ENCODE measurements at places on chromosomes 7 and 10.

GRCh38 chr7:51142741-51143385, 173.7 kb downstream of the COBL start:
- no peak for DNase-seq

GRCh38 chr10:128165536-128165935, 39.3 kb upstream of the MKI67 start:
- no peak for DNase-seq

DNA sequence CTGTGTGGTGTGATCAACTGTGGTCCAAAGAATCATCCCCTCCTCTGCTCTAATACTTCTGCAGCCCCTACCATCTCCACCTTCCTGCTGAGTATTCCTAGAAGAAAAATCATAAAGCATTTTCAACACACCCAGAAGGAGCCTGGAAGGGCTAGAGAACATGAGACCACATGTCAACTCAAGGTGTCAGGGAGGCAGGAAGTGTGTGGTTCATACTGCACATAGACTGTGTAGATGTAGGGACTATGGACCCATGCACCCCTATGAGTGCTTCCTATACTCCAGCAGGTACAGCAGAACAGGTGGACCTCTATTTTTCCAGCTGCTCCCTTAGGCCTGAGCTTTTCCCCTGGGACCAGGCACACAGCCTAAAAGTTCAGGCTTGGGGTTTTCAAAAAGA, 2.6 kb upstream of the ZNF746 start:
- DNase-seq = no peak

- DNase-seq = no peak
Measured at GRCh38 chr10:96319754-96320474, 15.7 kb downstream of the DNTT start.

DNA sequence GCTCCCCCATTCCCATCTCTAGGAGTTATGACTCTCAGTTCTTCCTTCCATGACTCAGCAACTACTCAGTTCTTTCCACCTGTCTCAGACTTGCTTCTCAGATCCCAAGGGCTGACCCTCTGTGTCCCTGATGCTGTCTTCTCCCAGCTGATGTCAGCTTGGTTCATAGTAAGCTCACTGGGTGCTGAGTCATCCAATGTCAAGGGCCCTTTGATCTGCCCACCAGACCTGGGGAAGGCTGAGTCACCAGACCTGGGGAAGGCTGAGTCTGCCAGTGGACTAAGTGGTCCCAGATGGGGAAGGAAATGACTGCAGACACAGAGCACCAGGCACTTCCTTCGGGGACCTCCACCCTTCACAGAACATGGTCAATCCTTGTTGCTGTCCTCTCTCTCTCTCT, 76.1 kb upstream of the ZEB1 start:
- DNase-seq = no peak

DNA sequence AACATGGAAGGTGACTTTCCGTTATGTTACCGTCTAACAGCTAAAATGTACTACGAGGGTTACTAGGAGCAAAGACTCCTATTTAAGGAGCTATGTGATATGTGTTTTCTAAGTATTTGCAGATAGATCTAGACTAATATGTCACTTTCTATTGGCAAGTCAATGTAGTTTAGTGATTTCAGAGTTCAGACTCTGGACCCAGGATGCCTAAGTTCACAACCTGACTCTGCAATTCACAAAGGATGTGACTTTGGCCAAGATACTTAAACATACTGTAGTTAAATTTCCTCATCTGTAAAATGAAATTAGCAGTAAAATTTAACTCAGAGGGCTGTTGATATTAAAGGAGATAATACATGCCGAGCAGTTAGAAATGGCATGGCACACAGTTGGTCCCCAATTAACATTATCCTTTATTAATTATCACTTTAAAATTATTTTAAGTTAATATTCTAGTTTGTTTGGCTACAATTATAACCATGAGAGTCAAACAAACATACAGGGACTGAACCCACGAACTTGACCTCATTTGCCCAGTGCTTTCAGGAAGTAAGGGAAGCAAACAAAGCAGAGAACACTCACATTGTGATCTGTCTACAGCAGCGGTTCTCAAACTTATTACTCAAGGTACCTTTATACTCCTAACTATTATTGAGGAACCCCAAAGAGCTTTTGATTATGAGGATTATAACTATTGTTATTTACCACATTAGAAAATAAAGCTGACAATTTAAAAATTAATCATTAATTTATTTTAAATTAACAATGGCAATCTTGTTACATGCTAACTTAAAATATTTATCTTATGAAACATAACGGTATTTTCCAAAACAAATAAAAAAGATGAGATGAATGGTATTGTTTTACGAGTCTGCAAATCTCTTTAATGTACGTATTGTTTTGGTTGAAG, 94.4 kb downstream of the ANK3 start:
- no peak for DNase-seq

DNA sequence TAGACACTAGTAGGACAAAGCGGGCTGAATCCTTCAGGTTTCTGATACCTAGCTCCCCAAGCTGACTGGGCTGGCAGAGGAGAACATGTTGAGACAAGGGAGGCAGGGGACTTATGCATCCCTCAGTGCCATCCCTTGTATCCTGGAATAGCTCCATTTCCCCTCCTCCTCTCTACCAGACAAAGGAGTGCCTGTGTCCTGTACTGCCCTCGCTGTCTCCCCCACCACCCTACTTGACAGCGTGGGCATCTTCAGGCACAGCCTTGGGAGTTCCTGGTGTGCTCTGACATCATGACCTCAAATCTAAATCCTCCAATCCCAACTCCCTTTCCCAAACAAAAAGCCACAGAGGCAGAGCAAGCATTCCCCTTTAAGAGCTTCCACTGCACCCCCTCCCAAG, 9.0 kb downstream of the SFXN3 start:
- DNase-seq = no peak

DNA sequence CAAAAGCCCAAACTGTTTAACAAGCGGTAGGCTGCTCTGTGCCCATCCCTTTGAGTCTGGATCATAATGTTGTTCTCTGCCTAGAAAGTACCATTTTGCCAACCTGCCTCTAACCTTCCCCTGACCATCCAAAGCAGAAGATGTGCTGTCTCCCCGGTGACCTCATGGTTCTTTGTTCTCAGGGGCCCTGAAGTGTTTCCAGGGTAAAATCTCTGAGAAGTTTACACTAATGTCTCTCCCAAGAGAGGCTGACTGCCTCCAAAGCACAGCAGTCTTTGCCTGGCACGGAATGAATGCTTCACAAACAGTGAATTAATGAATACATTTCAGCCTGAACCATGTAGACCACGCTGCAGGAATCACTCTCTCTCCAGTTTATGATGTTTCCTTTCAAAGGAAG, 523.8 kb upstream of the CELF2 start:
- DNase-seq = no peak

GRCh38 chr10:74825371-74826141, 844 bp upstream of the KAT6B start:
- peak; percentile 76 for DNase-seq

DNA sequence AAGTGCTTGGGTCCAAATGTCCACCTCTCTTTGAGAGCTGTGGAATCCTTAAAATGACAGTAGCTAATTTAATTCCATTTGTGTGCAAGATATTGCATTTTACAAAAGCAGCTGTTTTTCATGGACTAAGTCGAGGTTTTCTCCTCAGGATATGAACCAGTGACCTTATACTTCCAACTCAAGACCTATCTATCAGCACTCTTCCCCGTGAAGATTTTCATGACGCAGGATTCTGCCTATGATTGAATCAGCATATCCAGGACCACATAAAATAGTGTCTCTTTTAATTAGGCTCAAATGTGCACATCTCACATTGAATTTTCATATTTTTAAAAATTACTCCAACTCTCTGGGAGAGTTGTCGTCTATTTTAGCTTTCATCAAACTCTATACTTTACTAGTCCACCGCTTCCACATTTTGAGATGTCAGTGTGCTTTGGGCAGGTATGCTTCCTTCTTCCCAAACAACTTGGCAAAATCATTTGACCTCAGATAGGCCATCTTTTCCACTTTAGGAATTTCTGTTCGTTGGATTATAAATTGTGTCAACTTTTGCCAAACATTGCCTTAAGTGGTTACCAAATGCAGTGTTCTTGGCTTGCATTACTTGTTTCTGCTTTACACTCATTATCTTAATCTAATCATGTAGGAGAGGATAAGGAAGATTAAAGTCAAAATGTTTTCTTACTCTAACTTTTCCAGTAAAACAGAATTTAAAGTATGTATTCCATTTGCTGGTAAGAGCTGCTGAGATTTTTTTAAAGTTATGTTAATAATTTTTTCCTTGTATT, 39.4 kb downstream of the SEMA3A start:
- no peak for DNase-seq

- DNase-seq = no peak
Measured at GRCh38 chr7:36045326-36045725, 107.7 kb upstream of the EEPD1 start.
